ENCODE measurements at places on chromosomes 1 and 21.

- DNase-seq: no peak
These were observed 10.9 kb upstream of the ABCG1 start for GRCh38 chr21:42208036-42208435.

DNA sequence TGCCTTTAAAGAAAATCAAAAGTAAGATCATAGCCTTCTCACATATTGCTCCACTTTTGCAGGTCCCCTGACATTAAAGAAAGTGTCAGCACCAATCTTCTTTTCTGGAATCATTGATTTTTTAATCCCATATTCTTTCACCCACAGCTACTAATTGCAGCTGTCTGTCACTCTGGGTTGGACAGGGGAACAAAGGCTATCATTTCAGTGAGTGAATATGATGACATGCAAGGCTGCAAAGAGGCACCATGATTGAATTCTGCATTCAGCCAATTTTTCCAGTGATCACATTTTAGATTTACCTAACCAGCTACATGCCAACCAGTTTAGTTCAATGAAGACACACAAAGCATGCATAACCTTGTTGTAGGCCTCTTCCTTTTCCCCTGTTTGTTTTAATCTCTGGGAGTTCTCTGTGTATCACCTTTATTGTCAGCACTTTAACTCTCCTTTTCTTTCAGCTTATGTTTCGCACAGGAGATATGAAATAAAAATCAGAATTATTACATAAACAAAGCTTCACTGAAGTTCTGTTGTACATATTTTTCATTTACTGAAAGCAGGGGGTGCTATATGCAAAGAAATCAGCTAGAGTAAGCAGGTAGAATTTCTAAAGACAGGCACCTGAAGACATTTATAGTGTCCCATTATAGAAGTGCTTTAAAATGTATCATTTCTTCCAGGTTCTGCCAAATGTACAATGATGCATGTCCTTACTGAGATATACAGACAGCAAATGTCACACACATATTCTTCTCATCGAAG lies 584.8 kb downstream of the PLA2G4A start:
- peak; percentile 12 for DNase-seq

GRCh38 chr1:150429805-150430204 lies 57.4 kb upstream of the TARS2 start:
- DNase-seq: peak; percentile 16

- DNase-seq: no peak
These were observed 93.6 kb downstream of the RAVER2 start for GRCh38 chr1:64838486-64838885.

DNA sequence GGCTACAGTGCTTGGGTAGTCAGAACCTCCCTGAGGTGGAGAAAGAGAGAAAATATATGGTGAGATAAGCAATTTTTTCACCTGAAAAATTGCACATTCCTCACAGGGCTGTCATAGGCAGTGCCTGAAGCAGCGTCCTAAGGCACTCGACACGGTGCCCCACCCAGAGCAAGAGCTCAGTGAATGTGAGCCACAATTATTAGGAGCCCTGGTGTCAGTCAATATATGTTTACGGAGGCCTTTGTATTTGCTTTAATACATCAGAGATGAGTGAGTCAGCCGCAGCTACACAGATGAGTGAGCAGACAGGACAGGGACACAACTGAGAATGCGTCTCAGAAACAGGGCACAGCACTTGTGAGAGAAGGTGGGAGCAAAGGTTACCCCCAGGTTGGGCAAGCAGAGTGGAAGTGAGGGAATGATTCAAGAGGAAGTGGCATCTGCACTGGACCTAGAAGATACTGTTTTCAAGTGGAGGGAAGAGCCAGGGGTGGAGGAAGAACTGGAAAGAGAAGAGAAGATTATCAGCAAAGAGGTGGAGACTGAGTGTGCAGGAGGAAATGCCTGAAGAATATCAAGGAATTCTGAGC lies 5.2 kb upstream of the PIGC start:
- DNase-seq: peak; percentile 36

DNA sequence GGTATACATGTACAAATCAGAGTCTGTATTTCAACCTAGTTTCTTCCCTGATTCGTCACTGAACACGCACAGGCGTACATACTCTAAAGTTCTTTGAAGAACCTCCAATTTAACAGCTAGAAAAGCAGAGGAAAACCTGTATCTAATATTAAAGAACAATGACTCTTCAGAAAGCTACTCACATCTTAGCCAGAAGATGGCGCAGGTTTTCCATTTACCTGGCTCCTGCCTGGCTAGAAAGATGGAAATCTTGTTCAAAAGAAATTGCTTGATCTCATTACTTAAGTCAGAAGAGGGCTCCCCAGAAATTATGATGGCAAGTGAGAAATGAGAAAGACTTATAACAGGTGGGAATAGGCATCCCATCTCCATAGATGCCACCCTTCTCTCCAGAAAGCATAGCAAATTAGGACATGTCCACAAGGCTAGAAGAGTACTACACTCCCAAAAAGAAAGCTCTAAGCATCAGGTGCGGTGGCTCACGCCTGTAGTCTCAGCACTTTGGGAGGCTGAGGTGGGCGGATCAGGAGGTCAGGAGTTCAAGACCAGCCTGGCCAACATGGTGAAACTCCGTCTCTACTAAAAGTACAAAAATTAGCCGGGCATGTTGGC lies 19.0 kb upstream of the L1TD1 start:
- no peak for DNase-seq

GRCh38 chr21:41411449-41412089 lies 14.5 kb upstream of the MX1 start:
- DNase-seq: no peak

DNA sequence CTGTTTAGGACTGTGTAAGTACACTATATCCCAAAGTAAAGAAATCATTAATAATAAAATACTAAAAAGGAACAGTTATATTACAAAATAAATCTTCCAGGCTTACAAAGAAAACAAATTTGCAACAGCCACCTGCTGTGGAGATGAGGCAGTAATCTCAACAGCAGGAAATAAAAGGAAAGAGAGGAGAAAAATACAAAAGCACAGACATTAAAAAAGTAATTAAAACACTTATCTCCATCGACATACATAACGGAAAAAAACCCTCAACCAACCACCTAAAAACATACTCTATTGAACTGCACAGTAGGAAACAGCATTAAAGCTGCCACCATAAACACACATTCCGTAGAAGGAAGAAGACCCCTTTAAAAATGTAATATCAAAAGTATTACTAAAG lies 317.6 kb downstream of the DPYD start:
- no peak for DNase-seq

DNA sequence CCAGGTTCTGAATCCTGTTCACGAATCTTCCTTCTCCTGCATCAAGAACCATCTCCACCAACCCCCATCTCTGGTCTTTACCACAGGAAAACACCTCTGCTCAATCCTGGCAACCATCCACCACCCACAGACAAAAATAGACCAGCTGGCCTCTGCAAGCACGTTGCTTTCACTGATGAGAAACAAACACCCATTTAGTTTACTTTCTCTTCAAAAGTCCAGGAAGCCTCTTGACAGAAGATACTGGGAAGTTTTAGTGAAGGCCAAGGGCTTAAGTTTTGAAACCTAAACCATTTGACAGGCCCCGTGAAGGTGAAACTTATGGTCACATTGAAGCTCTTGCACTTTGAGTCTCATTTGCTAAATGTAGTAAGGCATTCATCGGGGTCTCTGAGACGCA lies 122.6 kb upstream of the PPP2R5A start:
- DNase-seq: no peak

Data from A549 (cell line).